ENCODE measurements at places on chromosomes 6 and 20.

DNA sequence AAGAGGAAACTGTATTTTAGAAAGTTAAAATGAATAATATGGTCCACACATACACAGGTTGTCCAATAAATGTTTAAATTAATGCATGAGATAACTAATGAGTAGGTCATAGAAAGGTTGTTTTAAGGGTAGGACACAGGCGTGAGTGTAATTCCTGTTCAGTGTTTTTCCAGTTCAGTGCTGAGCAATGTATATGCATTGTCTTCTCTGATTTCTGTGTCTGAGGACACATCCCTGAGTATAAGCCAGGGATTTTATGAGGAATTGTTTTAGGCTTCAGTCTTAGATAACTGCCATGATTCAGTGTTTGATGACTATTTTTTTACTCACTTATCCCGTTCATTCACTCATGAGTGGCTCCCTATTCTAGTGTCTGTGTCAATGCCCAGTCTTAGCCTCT, 298.5 kb upstream of the TBX18 start:
- DNase-seq, result no peak

GRCh38 chr20:45465491-45466266, 3.9 kb upstream of the WFDC2 start:
- no peak for DNase-seq

GRCh38 chr6:25147223-25147622, 132.0 kb upstream of the CARMIL1 start:
- DNase-seq, result no peak

DNA sequence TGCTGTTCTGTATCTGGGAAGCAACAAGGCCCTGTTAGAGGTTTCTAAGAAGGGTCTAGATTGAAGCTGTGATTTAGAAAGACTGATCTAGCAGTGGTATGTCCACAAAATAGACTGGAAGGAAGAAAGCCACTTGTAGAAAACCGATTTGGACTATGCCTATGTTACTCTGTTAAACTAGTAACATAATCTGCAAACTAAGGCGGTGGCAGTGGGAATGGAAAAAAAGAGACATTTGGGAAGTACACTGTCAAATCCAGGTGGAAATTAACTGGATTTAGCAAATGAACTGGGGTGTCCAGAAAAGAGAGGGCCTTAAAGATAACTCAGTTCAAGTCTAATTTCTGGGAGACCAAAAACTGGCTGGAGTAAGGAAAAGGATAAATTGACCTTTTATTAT, 11.6 kb downstream of the ILRUN start:
- no peak for DNase-seq

GRCh38 chr6:79127660-79128059, 49.6 kb upstream of the PHIP start:
- DNase-seq, result no peak

DNA sequence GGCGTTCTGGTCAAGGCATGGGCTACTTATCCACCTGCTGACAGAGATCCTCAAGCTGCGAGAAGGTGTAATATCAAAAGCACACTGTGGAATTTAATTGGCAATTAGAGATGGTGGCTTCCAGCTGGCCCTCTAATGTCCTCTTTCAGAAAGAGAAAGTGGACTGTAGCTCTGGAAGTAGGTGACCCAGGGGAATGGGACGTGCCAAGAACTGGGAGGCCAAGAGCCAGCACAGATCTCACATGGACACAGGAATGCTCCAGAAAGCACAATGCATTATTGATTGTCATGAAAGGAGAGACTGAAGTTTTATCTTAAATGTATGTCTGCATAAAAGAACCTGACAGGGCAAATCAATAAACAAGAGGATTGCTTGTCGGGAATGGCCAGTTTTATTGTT, 198.6 kb upstream of the CDH4 start:
- DNase-seq, result no peak

DNA sequence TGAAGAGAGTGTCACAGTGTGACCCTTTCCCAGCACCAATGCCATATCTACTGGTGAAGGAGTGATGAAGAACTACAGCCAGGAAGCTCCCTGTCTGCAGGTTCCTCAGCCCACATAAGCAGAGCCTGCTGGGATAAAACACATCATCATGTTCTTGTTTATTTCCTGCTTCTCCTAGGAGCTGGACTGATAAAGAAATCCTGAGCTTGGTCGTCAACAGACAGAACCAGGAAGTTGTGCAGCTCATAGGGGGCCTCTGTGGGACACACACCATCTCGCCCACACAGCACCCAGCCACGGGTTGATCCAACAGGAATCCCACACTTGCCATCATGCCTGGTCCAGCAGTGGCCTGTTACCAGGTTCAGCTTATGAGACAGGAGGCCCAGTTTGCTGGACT, 2.8 kb upstream of the CSTL1 start:
- DNase-seq, result no peak

- DNase-seq, result no peak
Measured at GRCh38 chr6:30960907-30961673, 20.3 kb downstream of the MUCL3 start.

DNA sequence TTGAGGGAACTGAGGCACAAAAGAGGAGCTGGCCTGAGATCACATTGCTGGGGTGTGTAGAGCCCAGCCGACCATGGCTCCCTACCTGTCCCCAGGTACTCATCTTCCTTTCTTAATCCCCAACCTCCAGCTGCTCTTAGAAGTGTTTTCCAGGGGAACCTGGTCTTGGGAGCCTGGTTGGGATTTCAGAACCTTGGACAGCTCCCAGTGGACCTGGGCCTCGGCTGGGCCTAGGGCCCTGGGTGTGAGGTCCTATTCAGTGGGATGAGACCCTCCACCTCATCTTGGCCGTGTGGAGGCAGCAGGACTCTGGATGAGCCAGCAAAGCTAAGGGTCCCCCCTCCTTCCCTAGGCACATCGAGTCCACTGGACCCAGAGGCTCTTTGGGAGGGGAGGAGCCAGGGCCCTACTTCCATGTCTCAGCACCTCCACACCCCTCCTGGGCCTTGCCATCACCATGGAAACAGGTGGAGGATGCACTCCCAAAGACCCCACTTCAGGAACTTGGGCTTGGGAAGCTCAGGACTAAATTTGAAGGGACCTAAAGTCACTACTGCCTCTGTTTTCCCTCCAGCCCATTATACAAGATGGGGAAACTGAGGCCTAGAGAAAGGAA, 38.5 kb downstream of the DLGAP4 start:
- DNase-seq, result no peak

DNA sequence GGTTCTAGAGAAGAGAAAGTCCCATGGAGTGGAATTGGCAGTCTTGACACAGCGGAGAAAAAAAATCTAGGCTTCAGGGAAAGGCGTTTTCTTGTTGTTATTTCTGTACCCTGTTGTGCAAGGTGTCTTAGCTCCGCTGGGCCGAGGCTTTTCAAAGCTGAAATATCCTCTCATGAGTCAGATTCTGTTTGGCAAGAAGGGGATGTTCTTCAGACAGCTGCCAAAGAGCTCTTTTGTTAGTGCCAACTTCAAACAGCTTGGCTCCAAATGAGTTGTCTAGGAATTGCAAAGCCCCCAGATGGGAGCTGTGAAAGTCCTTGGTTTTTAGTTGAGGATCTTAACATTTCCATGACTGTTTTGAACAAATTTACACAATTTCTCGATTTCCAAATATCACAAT, 45.6 kb downstream of the LRRN4 start:
- DNase-seq, result no peak
